ENCODE measurements at places on chromosomes 4 and X. TPM values are rescaled to one million over a fixed set of nuclear protein-coding genes. Genes with fewer than 3 reads are reported as not detected.

Gene ABCG2
- 36.2 TPM for total RNA-seq

Gene PCDH19
- 1.1 TPM for total RNA-seq

- DNase-seq: no peak
These were observed 438.2 kb upstream of the PCDH7 start for GRCh38 chr4:30281986-30282385.

Gene AR
- total RNA-seq: 1.2 TPM

GRCh38 chrX:106397788-106398538, 213.8 kb upstream of the RADX start:
- no peak for DNase-seq

Gene GRID2
- total RNA-seq: not detected

Gene ZNF711
- 1.3 TPM for total RNA-seq

- no peak for DNase-seq
These were observed 16.4 kb upstream of the CTBP1 start for GRCh38 chr4:1265351-1265750.

DNA sequence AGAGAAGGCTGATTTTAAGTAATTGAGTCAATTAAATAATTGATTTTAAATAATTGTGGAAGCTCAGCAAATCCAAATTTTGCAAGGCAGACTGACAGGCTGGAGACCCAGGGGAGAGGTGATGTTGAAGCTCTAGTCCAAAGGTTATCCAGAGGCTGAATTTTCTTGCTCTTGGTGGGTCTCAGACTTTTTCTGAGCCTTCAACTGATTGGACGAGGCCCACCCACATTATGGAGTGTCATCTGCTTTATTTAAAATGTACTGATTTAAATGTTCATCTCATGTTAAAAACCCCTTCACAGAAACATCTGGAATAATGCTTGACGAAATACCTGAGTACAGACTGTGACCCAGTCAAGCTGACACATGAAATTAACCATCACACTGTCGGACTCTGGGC, 11.7 kb upstream of the CYTL1 start:
- no peak for DNase-seq

DNA sequence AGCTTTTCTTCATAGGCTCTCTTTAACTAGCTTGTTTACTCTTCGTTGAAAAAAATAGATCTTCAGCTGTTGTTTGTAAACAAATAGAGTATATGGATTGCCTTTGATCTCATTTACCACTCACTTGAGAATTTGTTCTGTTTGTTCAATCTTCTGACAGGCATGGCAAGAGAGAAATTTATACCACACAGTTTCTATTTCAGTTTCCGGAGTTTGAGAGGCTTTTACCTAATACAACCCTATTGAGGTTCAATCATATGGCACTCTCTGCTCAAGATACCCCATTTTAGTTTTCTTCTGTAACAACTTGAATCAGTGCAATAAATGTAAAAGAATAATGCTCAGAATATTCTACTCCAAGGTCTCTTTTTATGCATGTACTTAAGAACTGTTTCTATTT, 148.0 kb downstream of the EMCN start:
- DNase-seq: no peak

Gene CDKL5
- total RNA-seq: 5.0 TPM

All from left colon (tissue), 2 donors.